ENCODE measurements at places on chromosomes 5 and 9.

GRCh38 chr9:36548454-36548853 lies 24.2 kb upstream of the MELK start:
- DNase-seq: no peak

- DNase-seq: no peak
These were observed 8.4 kb downstream of the ZBTB5 start for GRCh38 chr9:37456817-37457216.

DNA sequence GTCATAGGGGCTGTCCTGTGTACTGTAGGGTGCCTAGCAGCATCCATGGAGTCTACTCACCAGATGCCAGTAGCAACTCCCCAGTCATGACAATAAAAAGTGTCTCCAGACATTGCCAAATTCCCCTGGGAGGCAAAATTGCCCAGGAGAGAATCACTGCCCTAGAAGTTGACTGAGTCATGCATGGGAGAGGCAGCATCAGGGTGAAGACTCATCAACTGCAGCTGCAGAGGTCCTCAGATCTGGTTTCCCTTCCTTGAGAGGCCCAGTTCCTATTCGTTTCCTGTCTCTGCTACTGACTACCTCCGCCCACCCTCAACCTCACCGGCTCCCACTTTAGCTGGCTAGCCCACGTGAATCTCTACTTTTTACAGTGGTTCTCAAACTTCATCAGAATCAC lies 88.6 kb upstream of the AGXT2 start:
- no peak for DNase-seq

DNA sequence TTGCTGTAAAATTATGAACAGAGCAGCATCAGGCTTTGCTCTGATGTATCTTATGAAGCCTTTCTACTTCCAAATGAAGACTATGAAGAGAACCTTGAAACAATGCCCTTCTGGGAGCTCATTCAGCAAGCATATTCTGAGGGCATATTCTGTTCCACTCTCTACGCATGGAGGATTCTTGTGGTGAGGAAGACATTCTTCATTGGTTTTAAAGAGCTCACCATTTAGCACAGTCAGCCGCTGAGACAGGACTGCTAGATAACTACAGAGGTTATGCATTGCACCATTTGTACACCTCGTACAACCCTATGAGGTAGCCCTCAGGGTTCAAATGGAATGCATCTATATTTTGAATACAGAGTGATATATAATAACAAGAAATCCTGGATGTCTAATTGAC lies 61.0 kb downstream of the INVS start:
- DNase-seq: no peak

- peak; percentile 25 for DNase-seq
These were observed 18.9 kb downstream of the RPS23 start for GRCh38 chr5:82259172-82259800.

- DNase-seq: no peak
These were observed 38.7 kb downstream of the NLN start for GRCh38 chr5:65760504-65761275.

GRCh38 chr5:685262-686171 lies 7.6 kb downstream of the TPPP start:
- DNase-seq: no peak

- no peak for DNase-seq
These were observed 378.5 kb upstream of the IRX1 start for GRCh38 chr5:3217114-3217513.

GRCh38 chr9:5876711-5877110 lies 14.0 kb upstream of the MLANA start:
- DNase-seq: peak; percentile 42

DNA sequence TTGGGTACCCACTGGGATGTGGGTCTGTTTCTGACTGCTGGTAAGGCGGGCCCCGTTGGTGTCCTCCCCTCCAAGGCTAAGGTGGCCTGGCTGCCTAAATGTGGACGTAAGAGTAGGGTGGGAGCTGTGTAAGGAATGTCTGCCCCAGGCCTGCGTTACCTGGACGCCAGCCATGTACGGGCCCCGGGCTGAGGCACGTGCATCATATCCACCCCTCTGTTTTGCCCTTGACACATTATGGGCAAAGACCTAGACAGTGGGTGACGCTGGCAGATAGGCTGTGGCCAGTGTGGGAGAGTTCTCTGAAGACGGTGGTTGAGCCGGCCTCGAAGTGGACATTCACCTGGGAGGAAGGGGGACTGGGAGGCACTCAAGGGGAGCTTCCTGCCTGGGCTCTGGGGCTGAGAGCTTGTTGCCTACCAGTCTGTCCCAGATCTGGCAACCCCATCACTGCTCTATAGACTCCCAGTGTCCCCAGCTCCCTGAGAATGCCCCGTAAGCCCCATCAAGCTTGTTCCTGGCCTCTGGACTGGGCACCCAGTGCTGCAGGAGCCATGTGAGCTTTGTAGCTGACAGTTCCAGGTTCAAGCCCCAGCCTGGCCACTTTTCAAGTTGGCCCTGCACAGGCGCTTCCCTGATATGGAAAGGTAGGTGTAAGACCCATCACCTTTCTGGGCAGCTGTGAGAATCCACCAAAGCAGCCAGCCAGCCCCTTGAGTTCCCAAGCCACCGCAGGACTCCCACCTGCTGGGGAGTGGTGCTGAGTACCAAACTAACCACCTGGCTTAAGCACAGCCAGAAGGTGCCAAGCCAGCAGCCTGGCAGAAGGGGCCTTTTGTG lies 3.2 kb upstream of the PRR7 start:
- no peak for DNase-seq

DNA sequence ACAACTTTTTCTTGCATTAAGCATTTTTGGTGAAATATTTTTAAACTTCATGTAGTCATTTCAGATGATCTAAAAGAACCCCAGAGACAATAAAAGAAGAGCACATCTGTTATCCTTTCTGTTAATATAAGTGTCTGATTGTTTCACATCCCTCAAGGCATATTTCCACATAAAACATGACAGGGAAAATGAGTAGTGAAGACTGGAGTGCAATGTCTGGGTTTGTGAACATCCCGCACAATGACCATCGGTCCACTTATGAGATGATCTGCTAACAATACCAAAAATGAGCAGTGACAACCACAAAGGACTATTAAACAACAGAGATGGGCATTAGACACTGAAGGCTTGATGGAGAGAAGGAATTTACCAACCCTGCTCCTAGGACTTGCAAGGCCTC lies 209.1 kb downstream of the NR2F1-AS1 start:
- no peak for DNase-seq

- no peak for DNase-seq
These were observed 742.9 kb downstream of the TLR4 start for GRCh38 chr9:118446943-118447639.
